ENCODE measurements at places on chromosomes 1 and 21.

- DNase-seq, result no peak
Measured at GRCh38 chr1:212542761-212543187, 65.8 kb upstream of the ATF3 start.

DNA sequence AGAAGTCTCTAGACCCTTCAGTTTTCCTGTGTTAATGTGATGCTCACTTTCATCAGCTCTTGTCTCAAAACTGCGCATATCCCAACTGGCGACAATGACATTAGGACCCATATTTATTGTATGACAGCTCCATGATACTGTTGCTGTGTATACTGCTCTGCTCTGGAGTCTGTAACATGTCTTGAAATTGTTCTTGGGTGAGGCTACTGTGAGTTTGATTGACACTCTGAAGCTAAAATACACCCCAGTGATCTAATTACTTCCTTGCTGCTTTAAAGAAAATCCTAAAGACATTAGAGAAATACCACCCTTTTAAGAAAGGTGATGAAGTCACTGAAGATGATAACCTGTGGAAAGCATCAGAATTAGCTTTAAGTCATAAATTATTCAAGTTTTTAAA, 1046.2 kb downstream of the KCNT2 start:
- no peak for DNase-seq

DNA sequence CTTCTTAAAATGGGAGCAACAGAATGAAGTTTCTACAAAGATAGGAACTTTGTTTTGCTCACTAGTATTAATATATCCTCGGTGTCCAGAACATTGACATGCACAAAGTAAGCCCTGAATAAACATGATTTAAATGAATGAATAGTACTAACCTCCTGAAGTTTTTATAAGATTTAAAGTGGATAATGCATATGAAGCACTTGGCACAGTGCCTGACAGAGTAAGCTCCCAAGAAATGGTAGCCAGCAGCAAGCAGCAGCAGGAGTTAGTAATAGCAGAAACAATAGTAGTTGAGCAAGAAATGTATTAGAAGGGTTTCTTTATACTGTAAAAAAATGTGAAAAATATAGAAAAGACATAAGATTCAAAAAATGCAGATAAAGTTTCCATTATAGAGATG, 258.1 kb upstream of the C1orf87 start:
- DNase-seq, result no peak

- DNase-seq, result no peak
Measured at GRCh38 chr1:154744352-154745035, 125.6 kb downstream of the KCNN3 start.

- no peak for DNase-seq
Measured at GRCh38 chr1:111563619-111564018, 56.0 kb upstream of the RAP1A start.

DNA sequence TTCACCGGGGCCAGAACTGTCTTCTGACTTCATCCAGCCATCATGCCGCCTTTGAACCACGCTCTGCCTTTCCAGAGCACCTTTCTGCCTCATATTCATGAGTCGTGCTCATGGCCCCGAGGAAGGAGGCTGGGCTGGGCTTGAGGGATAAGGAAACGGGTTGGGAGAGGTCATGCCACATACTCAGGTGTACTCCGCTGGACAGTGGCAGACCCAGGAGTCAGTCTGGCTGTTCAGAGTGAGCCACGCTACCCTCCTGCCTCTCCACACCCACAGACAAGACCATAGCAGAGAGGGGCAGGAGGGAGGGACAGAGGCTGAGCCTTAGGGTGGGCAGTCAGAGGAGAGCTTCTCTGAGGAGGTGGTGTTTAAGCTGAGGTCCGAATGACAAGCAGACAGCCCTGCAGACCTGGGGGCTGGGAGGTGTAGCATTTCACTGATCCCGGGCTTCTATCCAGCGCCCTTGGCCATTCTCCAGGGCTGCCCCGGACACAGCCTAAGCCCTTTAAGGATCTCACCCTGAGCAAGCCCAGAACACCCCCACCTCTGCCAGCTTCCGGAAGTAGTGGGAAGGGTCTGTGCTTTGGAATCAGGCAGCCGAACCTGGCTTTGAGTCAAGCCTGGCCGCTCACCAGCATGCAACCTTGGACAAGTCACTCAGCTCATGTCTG, 102.3 kb downstream of the LACTBL1 start:
- DNase-seq, result no peak

DNA sequence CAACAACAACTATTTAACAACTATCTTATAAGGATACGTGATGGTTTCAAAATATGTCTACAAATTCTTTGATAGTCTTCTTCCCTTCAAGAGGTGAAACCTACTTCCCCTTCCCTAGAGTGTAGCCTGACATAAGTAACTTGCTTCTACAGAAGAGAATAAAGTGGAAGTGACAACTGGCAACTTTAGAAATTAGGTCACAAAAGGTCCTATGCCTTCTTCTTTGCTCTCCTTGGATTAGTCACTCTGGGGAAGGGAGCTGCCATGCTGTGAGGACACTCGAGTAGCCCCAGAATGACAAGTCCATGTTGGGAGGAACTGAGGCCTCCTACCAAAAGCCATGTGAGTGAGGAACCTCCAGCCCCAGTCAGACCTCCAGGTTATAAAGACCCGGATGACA, 19.2 kb downstream of the EFCAB14 start:
- DNase-seq, result no peak

- no peak for DNase-seq
Measured at GRCh38 chr1:3084154-3084553, 15.2 kb downstream of the PRDM16 start.

DNA sequence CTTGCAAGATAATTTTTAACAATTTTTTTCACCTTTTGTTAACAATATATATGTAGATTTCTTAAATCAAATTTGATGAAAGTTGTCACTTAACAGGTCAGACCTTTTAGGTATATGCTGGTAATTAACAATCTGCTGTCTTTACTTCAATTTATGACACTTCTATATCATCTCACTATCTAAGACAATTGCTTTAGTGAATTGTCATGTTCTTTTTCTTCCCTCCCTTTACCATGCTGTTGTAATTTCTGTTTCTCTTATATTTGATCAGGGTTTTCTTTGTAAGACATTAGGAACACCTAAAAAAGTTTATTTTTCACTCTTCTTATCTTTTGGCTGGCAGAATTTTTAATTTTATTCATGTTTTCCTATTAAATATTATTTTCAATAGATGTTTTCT, 2.0 kb downstream of the IFI16 start:
- DNase-seq, result no peak
